Temporal lobe (tissue), 4 donors: ENCODE measurements at places on chromosomes 5 and 9. TPM values are rescaled to one million over a fixed set of nuclear protein-coding genes. Genes with fewer than 3 reads are reported as not detected.

NAIP gene
- total RNA-seq = 20.7 TPM

SOX30 gene
- not detected for total RNA-seq

MIER3 gene
- 30.0 TPM for total RNA-seq

NEURL1B gene
- 18.2 TPM for total RNA-seq

CRB2 gene
- 5.4 TPM for total RNA-seq

ACTBL2 gene
- not detected for total RNA-seq

GRXCR2 gene
- total RNA-seq = not detected

UBE2D2 gene
- 97.1 TPM for total RNA-seq

AFAP1L1 gene
- 5.2 TPM for total RNA-seq

SLC34A3 gene
- not detected for total RNA-seq

PIP5K1B gene
- total RNA-seq = 4.9 TPM

BHMT2 gene
- total RNA-seq = 0.25 TPM

TMC1 gene
- 0.25 TPM for total RNA-seq

AQP7 gene
- total RNA-seq = not detected

FYB1 gene
- total RNA-seq = 1.5 TPM
